ENCODE measurements at places on chromosomes 13 and 19.

DNA sequence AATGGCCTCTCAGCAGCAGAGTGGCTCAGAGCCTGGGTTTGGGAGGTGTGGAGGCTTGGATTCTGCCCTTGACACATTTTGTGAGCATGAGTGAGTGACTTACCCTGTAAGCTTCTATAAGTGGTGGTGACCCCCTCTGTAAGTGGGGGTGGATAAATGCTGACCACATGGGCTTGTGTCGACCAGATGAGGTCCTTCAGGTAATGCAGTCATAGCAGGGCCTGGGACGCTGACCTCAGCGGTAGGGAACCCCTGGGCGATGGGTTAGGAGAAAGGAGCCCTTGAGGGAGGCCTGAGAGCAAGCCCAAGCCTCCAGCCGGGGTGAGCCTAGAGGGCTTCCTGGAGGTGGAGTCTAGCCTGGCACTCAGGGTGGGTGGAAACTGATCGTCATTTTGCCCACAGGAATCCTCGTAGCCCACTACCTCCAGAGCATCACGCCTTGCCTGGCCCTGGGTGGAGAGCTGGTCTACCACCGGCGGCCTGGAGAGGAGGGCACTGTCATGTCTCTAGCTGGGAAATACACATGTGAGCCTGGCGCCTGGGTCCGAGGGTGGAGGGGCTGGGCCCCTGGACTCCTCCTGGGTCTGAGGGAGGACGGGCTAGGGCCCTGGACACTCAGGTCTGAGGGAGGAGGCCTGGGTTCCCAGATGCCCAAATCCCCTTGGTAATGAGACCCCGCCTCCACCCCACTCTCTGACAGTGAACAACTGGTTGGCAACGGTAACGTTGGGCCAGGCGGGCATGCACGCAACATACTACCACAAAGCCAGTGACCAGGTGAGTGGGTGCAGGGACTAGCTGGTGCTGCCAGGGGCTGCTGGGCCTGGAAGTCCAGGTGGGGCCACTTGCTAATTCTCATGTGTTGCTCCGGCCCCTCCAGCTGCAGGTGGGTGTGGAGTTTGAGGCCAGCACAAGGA, 5.0 kb upstream of the APOE start:
- no peak for DNase-seq

- DNase-seq = no peak
These were observed 20.4 kb downstream of the ZNF708 start for GRCh38 chr19:21308773-21309172.

DNA sequence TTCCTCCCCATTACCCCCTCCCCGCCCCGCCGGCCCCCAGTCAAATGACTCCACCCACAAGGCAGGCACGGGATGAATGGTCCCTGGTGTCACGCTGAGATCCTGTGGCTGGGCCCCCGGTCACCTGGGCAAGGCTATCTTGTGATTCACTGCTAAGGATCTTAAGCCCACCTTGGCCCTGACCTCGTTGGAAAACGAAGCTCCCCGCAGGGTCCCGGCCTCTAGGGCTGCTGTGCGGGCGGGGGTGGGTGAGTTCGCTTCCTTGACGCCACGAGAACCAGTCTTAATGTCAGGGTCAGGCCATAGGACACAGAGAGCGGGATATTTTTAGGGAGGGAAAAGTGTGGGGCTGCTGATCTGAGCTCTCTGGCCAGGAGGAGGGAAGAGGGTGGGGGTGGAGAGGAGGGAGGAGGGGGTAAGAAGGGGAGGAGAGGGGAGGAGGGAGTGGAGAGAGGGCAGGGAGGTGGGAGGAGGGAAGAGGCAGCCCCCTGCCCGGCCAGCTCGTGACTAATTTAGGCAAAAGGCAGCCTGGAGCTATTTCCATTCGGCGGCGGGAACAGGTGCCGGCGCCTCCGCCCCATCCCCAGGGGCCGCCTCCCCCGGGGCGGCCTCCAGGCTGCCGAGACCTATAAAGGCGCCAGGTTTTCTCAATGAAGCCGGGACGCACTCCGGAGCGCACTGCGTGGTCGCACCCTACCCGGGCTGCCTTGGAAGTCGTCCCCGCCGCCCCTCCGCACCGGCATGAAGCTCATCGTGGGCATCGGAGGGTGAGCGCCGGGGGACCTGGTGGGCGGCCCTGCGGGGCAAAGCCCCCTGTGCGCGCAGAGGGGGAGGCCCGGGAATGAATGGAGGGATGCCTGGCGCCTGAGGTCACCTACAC, at the start of gene NMRK2:
NMRK2 (plus strand) TSS at position 139 of the 880 bp plus-strand sequence; CDS start at position 742, 603 bp downstream.
- DNase-seq = peak; percentile 34

DNA sequence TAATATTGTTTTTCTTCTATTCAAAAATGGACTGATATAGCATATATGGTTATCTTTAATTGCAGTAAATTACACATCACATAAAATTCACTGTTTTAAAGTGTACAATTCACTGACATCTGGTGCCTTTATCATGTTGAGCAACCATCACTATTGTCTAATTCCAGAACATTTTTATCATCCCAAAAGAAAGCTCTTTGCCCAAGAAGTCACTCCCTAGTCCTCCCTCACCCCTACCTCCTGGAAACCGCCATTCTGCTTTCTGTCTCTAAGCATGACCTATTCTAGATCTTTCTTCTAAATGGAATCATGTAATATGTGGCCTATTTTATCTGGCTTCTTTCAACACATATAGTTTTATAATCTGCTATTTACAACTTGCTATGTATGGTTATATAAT, 525.6 kb downstream of the DCT start:
- no peak for DNase-seq

DNA sequence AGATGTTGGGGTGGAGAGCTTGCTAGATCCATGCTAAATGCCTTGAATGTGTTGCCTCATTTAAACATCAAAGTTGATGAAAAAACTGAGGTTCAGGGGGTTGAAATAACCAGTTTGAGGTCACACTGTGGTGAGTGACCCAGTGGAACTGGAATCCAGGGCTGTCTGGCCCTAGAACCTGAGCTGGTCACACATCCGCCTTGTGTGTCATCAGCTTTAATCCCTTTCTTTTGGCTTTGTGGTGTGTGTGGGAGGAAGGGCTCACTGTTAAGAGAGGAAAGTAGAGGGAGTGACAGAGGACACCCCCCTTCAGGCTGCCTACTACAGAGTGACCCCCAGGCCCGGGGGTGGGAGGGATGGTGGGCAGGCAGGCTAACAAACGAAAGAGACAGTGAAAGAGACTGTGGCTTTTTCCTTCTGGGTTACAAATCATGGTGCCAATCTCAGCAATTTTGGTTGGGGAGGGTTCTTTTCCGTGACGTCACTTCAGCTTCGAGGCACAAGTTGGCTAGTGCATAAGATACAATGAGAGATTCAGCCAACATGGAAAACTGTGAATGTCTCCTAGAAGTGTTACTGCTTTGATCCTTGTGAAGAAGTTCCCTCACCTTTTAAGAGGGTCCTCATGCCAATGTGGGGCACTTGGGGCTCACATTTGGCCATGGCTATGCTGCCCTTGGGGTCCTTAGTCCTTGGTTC, 164.9 kb downstream of the DLEU7 start:
- no peak for DNase-seq

DNA sequence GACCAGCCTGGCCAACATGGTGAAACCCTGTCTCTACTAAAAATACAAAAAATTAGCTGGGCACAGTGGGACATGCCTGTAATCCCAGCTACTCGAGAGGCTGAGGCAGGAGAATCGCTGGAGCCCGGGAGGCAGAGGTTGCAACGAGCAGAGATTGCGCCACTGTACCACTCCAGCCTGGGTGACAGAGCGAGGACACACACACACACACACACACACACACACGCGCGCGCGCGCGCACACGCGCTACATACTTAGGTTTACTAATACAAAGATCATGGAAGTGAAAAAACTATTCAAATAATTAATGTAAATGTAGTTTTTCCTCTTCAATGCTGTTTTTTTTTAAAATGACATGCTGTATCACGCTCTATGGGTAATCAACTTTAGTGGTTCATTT, 58.5 kb upstream of the ZDHHC20 start:
- no peak for DNase-seq

GRCh38 chr19:45677351-45678230, 9.6 kb downstream of the GIPR start:
- DNase-seq = peak; percentile 89

Data from GM10248 (cell line).